Smooth muscle cell of bladder (primary cell): ENCODE measurements at places on chromosomes 3 and 15. TPM values are rescaled to one million over a fixed set of nuclear protein-coding genes. Genes with fewer than 3 reads are reported as not detected.

The BFSP2 gene
- total RNA-seq = not detected in 2 replicates

The LAMB2 gene
- 458 and 626 TPM in 2 replicates for total RNA-seq

The TMCO5A gene
- not detected in 2 replicates for total RNA-seq

The IQCB1 gene
- 11.7 and 13.7 TPM in 2 replicates for total RNA-seq

The KBTBD13 gene
- total RNA-seq = not detected in 2 replicates

The CPLX3 gene
- total RNA-seq = not detected in 2 replicates

The RASGRP1 gene
- total RNA-seq = 0.37 and 0.43 TPM in 2 replicates

The SLC24A5 gene
- total RNA-seq = not detected in 2 replicates

The LCTL gene
- total RNA-seq = 0.28 and 0.37 TPM in 2 replicates

The CP gene
- 1.1 and 1.8 TPM in 2 replicates for total RNA-seq

The PLSCR5 gene
- total RNA-seq = not detected in 2 replicates

The ALCAM gene
- 38.4 and 63.6 TPM in 2 replicates for total RNA-seq

The IQCF5 gene
- not detected in 2 replicates for total RNA-seq

The NCEH1 gene
- 6.3 and 9.2 TPM in 2 replicates for total RNA-seq

The SLC49A4 gene
- total RNA-seq = 15.2 and 19.9 TPM in 2 replicates

The POMGNT2 gene
- 10.1 and 17.9 TPM in 2 replicates for total RNA-seq

The DNAH12 gene
- under 0.01 and 0.18 TPM in 2 replicates for total RNA-seq

The TMEM207 gene
- not detected in 2 replicates for total RNA-seq

The PRR20G gene
- not detected in 2 replicates for total RNA-seq

The TPRG1 gene
- 0.43 and 0.55 TPM in 2 replicates for total RNA-seq

The CLDN1 gene
- total RNA-seq = 0.14 and 0.18 TPM in 2 replicates

The TRH gene
- total RNA-seq = 0.37 TPM in 1 of 2 replicates, not detected in the other

The TNFAIP8L3 gene
- 10.0 and 14.2 TPM in 2 replicates for total RNA-seq

The C2CD4A gene
- not detected in 2 replicates for total RNA-seq

The KLHL40 gene
- total RNA-seq = not detected in 2 replicates

The SLC28A1 gene
- total RNA-seq = not detected in 2 replicates
